Right lung (tissue), 10 donors: ENCODE measurements at places on chromosomes 5 and 9.
A peak's percentile ranks its signal among the peaks of the same experiment; 100 is the strongest.

GRCh38 chr9:135908754-135909204 is 1.4 kb upstream of the CAMSAP1 start:
- no peak for DNase-seq

GRCh38 chr5:111511831-111512374 is 432 bp downstream of the STARD4 start:
- no peak for DNase-seq

- DNase-seq, result no peak
Observed at GRCh38 chr9:138061631-138062030, 184.0 kb downstream of the CACNA1B start.

GRCh38 chr9:137075275-137075775 is 2.0 kb upstream of the UAP1L1 start:
- DNase-seq, result no peak

GRCh38 chr9:91803151-91803940 is 146.7 kb downstream of the ROR2 start:
- no peak for DNase-seq

- DNase-seq, result no peak
Observed at GRCh38 chr5:91224456-91224855, 158.7 kb downstream of the ARRDC3 start.

GRCh38 chr9:78707481-78707991 is 410.6 kb downstream of the PSAT1 start:
- DNase-seq, result no peak

GRCh38 chr9:27382308-27382707 is 85.4 kb upstream of the EQTN start:
- DNase-seq, result no peak

GRCh38 chr5:89844548-89844947 is 565.0 kb downstream of the CETN3 start:
- DNase-seq, result no peak

DNA sequence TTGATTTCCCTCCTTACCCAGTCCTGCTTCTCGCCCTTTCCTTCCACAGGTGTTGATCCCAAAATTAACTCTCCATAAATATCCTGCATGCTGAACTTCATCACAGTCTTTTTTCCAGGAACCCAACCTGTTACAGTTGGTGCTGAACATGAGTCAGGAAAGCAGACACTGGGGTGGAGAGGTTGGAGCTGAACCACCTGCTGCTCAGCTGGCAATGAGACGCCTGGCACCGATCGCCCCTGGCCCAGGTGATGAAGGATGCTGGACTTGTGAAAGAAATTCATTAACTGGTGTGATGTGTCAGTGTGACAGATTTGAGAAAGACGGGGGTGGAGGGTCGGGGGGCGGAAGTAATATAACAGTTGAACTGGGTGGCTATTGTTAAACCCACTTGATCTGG is 30.6 kb downstream of the CPLX2 start:
- no peak for DNase-seq

GRCh38 chr5:77725616-77726015 is 50.5 kb downstream of the TBCA start:
- no peak for DNase-seq

GRCh38 chr9:138051586-138052321 is 174.2 kb downstream of the CACNA1B start:
- no peak for DNase-seq

GRCh38 chr5:177545487-177546257 is 8.7 kb downstream of the FAM193B start:
- DNase-seq, result peak; percentile 65

GRCh38 chr9:110105107-110105506 is 102.9 kb downstream of the C9orf152 start:
- DNase-seq, result no peak

DNA sequence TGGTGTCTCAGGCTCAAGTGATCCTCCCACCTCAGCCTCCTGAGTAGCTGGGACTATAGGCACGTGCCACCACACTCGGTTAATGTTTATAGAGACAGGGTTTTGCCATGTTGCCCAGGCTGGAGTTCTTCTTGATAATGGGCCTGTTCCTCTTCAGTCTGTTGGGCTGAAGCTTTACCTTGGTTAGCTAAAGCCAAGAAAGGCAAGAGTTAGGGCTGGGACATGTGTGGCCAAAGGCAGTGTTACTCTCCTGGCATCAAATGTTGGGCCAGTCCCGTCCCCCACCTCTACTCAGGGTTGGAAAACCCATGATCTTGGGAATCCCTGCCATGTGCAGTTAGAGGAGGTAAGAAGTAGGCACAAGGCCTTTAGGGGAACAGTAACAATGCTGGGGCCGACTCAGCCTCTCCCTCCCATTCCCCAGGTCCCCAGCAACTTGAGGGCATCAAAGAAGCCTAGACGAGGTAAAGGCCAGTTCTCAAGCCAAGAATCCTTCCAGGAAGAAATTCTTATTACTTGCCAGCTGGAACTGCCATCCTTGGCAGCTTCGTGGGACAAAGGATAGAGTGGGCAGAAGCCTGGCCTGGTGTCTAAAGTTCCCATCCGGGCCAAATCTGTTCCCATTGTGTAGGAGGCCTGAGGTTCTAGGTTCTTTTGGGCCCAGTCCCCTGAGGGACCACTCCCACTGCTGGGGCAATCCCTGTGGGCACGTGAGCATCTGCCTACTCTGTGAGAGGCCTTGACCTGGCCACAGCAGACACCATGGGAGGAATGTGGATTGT is 4.5 kb downstream of the EGR1 start:
- peak; percentile 71 for DNase-seq

- no peak for DNase-seq
Observed at GRCh38 chr9:76707510-76707909, 56.7 kb upstream of the PCA3 start.

- no peak for DNase-seq
Observed at GRCh38 chr5:67090593-67090992, 106.0 kb downstream of the CD180 start.

DNA sequence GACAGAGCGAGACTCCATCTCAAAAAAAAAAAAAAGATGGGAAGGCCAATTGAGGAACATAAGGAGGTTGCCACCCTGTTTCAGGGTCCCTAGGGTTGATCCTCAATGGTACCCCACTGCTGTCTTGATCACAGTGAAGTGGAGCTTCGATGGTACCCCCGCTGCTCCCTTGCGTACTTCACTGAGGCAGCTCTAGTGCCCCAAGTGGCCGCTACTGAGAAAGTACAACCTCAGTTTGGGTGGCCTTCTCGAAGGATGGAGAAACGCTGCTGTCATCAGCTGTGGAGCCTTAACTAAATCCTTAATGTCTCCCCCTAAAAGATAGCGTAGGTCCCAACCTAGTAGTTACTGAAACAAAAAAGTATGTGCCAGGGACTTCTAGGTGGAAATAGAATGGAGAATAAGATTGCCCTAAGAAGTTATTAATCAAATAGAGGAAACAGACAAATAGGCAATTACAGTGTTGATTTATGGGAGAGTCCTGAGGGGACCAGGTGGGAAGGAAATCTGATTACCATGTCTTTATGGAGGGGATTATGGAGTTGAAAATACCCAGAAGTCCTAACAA is 6.3 kb downstream of the TESK1 start:
- no peak for DNase-seq

DNA sequence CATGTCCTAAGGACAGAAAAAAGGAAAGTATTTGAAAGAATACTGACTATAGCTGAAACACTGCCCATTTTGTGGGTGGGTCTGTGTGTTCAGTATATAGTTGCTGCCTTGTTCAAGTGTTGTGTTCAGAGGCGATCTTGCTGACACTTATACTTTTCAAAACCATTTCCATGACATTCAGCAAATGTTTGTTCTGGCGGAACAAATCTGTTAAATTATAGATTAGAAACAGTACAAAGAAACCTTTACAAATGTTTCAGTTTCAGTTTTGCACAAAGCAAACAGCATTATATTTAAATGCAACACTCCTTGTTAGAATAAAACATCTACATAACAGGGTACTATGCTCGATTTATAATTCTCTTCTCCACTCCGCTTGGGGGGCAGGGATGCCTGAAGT is 2276.3 kb downstream of the MAT2B start:
- DNase-seq, result no peak

DNA sequence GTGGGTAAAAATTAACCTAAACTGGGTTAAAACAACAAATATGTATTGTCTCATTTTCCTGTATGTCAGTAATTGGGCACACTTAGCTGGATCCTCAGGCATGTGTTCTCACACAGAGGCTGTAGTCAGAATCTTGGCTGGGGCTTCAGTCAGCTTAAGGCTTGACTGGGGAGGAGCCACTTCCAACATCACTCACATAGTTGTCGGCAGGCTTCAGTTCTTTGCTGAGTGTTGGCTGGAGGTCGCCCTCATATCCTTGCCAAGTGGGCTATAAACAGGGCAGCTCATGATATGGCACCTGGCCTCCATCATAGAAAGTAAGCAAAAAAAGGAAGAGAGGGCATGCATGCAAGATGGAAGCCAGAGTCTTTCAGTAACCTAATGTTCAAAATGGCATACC is 173.0 kb downstream of the GIN1 start:
- no peak for DNase-seq

- DNase-seq, result no peak
Observed at GRCh38 chr9:124708633-124709291, 62.3 kb downstream of the NR6A1 start.

GRCh38 chr9:121718084-121718483 is 66.7 kb downstream of the DAB2IP start:
- DNase-seq, result no peak

DNA sequence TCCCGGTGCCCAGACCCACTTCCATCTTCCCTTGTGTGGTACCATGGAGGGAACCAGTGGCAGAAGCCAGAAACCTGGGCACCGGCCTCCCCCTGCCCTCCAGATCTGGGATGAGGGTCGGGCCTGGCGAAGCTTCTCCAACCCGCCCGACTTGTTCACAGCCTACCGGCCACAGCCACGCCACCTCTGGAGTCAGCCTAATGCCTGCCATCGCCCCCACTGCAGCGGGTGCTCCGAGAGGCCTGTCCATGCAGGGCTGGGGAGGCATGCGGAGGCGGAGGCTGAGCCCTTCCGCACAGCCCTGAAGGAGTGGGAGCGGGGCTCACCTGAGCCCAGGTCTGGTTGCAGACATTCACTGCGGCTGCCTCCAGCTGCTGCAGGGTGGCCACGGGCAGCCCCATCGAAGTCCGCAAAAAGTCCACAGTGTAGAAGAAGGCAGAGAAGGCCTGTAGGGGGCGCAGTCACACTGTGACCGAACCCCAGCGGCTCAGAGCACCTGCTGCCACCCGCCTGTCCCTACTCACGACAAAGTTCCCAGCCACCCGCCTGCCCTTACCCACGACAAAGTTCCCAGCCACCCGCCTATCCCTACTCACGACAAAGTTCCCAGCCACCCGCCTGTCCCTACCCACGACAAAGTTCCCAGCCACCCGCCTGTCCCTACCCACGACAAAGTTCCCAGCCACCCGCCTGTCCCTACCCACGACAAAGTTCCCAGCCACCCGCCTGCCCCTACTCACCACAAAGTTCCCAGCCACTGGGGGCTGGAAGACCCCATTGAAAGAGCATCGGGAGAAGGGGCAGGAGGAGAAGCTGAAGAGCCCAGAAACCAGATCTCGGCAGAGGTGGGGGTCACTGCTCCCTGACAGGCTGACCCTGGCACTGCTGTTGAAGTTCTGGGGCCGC is 3.8 kb upstream of the NPDC1 start:
- DNase-seq, result no peak

- DNase-seq, result no peak
Observed at GRCh38 chr5:126525630-126526245, 69.3 kb downstream of the ALDH7A1 start.

- DNase-seq, result no peak
Observed at GRCh38 chr5:151739395-151739794, 19.0 kb downstream of the ATOX1 start.

- DNase-seq, result no peak
Observed at GRCh38 chr5:139204196-139204595, 6.0 kb upstream of the SIL1 start.

DNA sequence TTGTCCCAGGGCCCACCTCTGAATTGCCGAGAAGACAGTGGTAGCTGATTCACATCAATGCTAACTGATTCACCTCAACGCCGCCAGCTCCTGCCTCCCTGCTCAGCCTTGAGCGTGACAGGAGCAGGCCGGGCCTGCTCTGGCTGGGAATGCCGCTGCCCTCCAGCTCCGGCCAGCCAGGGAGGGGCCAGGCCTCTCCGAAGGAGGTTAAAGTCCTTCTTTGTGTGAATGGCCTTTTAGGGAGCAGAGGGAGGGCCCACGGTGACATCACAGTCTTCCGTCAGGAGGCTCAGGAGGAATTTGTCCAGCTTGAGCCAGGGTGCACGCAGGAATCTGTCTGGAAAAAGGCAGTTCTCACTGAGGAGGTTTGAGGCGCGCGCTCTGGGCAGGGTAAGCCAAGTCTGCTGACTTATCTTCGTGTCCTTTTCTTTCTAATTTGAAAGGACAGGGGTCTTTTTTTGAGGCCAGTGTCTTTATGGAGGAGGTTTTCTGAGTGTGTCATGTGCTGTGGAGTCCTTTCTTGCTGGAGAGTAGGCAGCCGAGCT is 82.7 kb downstream of the C9orf152 start:
- DNase-seq, result peak; percentile 83

- DNase-seq, result no peak
Observed at GRCh38 chr5:152349683-152350526, 55.2 kb downstream of the NMUR2 start.

GRCh38 chr5:142156839-142157463 is 48.4 kb downstream of the NDFIP1 start:
- no peak for DNase-seq

- DNase-seq, result no peak
Observed at GRCh38 chr5:90289837-90290236, 119.7 kb downstream of the CETN3 start.

DNA sequence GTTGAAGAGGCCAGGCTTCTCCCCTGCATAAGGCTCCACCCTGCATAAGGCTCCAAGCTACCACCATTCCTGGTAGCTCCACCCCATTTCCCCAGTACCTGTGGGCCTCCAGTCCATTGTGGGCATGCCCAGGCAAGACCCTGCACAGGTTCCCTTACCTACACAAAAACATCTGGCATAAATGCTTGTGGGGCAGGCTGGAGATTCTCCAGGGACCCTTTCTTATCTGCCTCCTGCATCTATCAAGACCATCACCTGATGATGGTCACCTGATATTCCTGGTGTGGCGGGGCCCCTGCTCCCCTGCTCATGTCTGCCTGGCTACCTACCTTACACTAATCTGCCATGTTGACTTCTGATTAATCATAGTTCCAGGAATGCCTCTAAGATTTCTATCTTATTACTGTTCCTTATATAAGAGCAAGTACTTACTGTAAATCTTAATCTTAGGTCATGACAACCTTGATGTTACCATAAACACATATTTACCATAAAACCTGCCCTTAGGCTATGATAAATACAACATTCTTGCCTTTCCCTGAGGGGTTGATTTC is 41.0 kb downstream of the FGD3 start:
- no peak for DNase-seq

GRCh38 chr9:134152488-134152887 is 11.9 kb downstream of the RNU6ATAC start:
- DNase-seq, result no peak

GRCh38 chr9:38146844-38147243 is 77.8 kb upstream of the SHB start:
- DNase-seq, result no peak
